ENCODE measurements at places on chromosomes 2 and 18.
A peak's percentile ranks its signal among the peaks of the same experiment; 100 is the strongest.

DNA sequence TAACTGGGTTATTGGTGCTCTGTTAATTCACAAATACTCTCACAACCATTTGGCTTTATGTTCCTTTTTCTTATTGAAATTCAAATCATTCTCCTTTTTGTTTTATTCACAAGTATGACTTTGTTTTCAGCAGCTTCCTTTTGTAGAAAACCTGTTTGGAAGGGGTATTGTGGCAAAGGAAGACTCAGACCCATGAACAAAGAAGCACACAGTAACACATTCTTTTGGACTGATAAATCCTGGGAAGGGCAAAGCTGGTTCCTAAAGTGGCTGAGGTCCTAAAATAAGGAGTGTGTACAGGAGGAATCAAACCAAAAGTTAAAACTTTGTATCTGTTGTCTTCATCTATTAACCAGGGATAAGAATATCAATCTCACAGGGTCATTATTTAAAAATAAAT is 374.7 kb upstream of the FIGN start:
- DNase-seq, result no peak

- no peak for DNase-seq
Measured at GRCh38 chr2:162242586-162243280, 512 bp downstream of the FAP start.

DNA sequence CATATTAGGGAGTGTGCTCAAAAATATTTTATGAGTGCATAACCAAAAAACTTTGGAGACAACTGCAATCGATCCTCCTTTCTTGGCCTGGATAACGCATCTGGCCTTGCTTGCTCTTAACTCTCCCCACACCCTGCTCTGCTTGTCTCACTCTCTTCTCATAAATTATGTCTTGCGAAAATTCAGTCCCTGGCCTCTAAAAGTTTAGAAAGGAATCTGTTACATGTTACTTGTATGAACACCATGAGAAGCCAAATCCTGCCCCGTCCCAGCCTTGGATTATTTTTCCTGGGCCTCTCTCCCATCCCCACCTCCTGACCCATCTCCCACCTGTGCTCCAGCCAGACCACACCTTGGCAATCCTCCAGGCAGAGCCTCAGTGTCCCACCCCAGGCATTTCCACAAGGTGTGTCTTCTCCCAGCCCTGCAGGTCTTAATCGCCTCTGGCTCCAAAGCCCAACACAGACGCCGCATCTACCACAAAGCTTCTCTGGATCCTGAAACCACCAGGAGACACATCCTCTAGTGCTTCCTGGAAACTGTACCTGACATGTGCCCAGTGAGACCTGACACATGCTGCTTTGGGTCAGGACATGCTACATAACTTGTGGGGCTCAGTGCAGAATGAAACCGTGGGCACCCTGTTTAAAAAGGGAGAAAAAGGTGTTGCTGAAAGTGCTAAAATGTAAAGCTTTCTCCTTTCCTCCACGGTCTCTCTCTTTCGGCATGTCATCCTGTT is 99.6 kb upstream of the ST3GAL5 start:
- DNase-seq, result no peak

DNA sequence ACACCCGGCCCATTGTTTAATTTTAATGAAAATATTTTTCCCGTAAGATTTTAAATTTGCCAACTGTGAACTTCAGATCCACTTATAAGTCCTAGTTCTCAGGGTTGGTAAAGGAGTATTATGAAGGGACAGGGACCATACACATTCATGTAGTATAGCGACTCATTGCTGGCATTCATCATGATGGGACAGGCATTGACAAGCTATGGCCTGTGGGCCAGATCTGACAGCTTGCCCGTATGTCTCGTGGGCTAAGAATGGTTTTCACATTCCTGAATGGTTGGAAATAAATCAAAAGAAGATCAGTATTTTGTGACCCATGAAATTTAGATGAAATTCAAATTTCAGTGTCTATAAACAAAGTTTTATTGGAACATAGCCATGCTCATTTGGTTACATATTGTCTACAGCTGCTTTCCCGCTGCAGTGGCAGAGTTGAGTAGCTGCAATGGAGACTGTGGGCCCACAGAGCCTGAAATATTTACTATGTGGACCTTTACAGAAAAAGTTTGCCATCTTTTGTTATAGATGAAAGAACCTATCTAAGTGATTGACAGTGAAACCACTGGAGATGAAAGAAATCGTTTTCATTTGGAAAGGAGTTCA is 4.1 kb downstream of the RAPGEF4 start:
- DNase-seq, result peak; percentile 35

GRCh38 chr2:216535454-216535995 is 36.9 kb downstream of the RPL37A start:
- DNase-seq, result no peak

- DNase-seq, result no peak
Measured at GRCh38 chr18:41853280-41853679, 101.8 kb upstream of the PIK3C3 start.

Measured in keratinocyte (primary cell).